Aorta (tissue), 5 donors: ENCODE measurements at places on chromosomes 3 and 15. TPM values are rescaled to one million over a fixed set of nuclear protein-coding genes. Genes with fewer than 3 reads are reported as not detected.
A peak's percentile ranks its signal among the peaks of the same experiment; 100 is the strongest.

DNA sequence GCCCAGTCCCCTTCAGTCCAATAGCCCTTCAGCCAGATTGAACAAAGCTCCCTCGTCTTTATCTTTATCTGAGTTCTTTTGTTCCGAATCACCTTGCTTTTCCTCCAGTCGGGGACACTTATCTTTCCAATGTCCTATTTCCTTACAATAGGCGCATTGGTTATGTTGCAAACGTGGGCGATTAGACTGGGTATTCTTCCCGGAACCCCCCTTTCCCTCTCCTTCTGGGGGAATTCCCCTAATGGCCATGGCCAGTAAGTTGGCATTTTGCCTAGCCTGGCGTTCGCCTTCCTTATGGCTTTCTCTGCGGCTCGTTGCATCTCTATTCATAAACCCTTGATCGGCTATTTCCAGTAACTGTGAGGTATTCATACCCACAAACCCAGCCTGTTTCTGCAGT, 82.2 kb upstream of the VEPH1 start:
- no peak overlapping the region for H3K27ac ChIP-seq
- H3K4me1 ChIP-seq, result no peaks in the 10 kb centered on the region

DNA sequence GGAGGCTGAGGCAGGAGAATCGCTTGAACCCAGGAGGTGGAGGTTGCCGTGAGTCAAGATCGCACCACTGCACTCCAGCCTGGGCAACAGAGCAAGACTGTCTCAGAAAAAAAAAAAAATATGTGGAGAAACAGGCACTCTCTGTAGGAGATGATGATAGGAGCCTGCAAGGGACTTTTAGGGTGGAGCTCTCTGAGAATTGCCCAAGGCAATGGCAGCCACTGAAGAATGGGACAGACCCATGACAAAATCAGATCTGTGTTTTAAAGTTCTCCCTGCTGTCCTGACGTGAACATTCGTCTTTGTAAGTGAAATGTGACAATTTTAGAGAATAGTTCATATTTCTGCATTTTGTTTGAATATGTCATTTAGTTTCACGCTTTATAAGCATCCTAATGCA, 50.2 kb downstream of the SOX2 start:
- no peak for DNase-seq
- H3K27ac ChIP-seq, result no peak overlapping the region
- no peak overlapping the region for H3K4me3 ChIP-seq
- H3K4me1 ChIP-seq, result no peaks in the 10 kb centered on the region

GRCh38 chr3:110184536-110184935, 847.2 kb upstream of the DPPA4 start:
- DNase-seq, result no peak
- no peaks in the 10 kb centered on the region for H3K36me3 ChIP-seq
- no peaks in the 10 kb centered on the region for H3K27me3 ChIP-seq

GRCh38 chr3:194782698-194783404, 97.2 kb downstream of the FAM43A start:
- H3K4me1 ChIP-seq, result no peaks in the 10 kb centered on the region
- H3K36me3 ChIP-seq, result no peaks in the 10 kb centered on the region
- no peak overlapping the region for H3K27ac ChIP-seq
- no peaks in the 10 kb centered on the region for H3K27me3 ChIP-seq
- DNase-seq, result no peak

DNA sequence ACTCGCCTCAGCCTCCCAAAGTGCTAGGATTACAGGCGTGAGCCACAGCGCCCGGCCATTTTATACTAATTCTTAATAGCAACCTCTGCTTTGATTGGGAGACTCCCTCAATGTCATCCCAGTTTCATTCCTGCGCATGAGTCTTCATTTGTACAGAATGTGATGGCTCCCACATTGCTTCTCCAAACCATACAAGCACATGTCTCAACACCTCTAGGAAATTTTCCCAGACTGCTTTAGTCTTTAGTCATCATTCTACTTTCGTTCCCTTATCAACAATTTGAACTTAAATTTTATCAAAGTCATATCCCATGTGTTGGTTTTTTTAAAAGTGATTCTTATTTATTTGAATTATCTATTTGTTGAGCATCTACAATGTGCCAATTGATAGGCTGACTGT, 58.1 kb downstream of the SNX4 start:
- H3K27me3 ChIP-seq, result no peaks in the 10 kb centered on the region
- no peak overlapping the region for H3K27ac ChIP-seq
- H3K4me1 ChIP-seq, result no peaks in the 10 kb centered on the region
- no peak overlapping the region for H3K4me3 ChIP-seq
- peaks cover 4% of the 10 kb centered on the region for H3K36me3 ChIP-seq

GRCh38 chr15:29208352-29208751, 61.3 kb downstream of the NSMCE3 start:
- no peak overlapping the region for H3K4me3 ChIP-seq
- H3K4me1 ChIP-seq, result no peaks in the 10 kb centered on the region
- no peak overlapping the region for H3K27ac ChIP-seq
- no peaks in the 10 kb centered on the region for H3K27me3 ChIP-seq
- DNase-seq, result no peak

- H3K36me3 ChIP-seq, result no peaks in the 10 kb centered on the region
- H3K4me3 ChIP-seq, result no peak overlapping the region
- DNase-seq, result no peak
Observed at GRCh38 chr3:10941972-10942371, 50.6 kb upstream of the SLC6A1 start.

GRCh38 chr3:133376810-133377209, 23.0 kb upstream of the BFSP2 start:
- no peak overlapping the region for H3K27ac ChIP-seq
- no peaks in the 10 kb centered on the region for H3K36me3 ChIP-seq
- H3K4me1 ChIP-seq, result no peaks in the 10 kb centered on the region
- DNase-seq, result no peak
- H3K4me3 ChIP-seq, result no peak overlapping the region
- no peaks in the 10 kb centered on the region for H3K27me3 ChIP-seq

- peaks cover 17% of the 10 kb centered on the region for H3K4me1 ChIP-seq
- no peak for DNase-seq
- H3K27ac ChIP-seq, result peak overlapping the region; percentile 97
- no peak overlapping the region for H3K4me3 ChIP-seq
- no peaks in the 10 kb centered on the region for H3K27me3 ChIP-seq
Observed at GRCh38 chr3:34263101-34263621, 464.7 kb downstream of the PDCD6IP start.

DNA sequence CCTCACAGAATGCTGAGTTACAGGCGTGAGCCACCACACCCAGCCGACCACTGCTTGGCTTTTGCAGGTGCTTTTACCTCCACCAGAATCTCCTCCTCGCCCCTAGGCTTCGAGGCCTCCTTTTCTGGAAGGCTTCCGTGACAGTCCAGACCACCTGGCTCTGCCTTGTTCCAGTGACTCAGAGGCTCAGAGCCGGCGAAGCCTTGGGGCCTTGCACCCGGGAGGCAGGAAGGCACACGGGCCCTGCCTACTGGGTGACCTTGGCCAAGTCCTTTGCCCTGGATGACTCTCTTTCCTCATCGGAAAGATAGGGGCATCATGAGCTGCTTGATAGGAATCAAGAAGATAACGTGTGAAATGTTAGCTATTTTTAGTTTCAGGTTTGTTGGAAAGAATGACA, 31.3 kb upstream of the FURIN start:
- no peaks in the 10 kb centered on the region for H3K36me3 ChIP-seq
- no peak for DNase-seq
- H3K4me3 ChIP-seq, result no peak overlapping the region
- H3K4me1 ChIP-seq, result no peaks in the 10 kb centered on the region

DNA sequence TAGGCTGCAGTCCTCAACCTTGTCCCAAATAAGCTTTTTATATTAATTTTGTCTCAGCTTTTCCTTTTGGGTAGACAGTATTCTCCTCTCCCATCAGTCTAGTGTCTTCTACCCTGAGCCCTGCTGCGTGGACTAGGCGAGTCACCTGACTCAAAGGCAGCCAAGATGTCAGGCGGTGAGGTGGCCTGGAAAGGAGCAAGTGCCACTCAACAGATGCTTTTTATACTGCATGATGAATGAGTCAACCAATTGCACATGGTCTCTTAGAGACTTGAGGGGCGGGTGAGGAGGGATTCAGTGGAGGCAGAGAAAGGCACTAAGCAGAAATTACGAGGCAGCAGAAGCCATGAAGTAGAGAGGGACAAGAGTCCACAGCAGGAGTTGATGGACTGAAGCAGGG, 95.9 kb downstream of the FRMD4B start:
- H3K36me3 ChIP-seq, result no peaks in the 10 kb centered on the region
- H3K27ac ChIP-seq, result no peak overlapping the region
- no peaks in the 10 kb centered on the region for H3K4me1 ChIP-seq
- no peak overlapping the region for H3K4me3 ChIP-seq
- no peak for DNase-seq

DNA sequence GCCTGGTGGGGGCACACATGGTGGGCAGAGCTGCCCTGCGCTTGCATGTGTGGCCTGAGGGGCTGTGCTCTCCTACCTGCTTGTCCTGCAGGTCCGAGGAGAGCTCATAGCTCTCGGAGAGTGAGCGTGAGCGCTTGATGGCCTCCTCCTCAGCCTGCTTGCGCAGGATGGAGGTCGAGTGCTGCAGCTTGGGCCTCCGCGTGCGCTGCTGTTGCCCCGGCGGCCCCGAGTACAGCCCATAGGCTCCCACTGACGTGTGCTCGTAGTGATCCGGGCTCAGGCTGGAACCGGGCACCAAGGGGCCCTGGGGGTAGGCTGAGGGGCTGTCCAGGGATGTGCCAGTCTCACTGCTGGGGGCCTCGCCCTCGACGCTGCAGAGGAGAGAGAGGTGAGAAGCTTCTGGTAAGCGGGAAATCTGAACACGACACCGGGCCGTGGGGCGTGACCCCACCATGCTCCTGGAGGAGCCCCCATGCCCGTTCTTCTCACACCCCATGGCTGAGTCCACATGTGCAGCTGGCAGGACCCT, 100.2 kb upstream of the RPL32 start:
- no peaks in the 10 kb centered on the region for H3K4me1 ChIP-seq
- H3K27me3 ChIP-seq, result no peaks in the 10 kb centered on the region
- DNase-seq, result no peak
- H3K36me3 ChIP-seq, result no peaks in the 10 kb centered on the region
- H3K27ac ChIP-seq, result no peak overlapping the region
- no peak overlapping the region for H3K4me3 ChIP-seq

DNA sequence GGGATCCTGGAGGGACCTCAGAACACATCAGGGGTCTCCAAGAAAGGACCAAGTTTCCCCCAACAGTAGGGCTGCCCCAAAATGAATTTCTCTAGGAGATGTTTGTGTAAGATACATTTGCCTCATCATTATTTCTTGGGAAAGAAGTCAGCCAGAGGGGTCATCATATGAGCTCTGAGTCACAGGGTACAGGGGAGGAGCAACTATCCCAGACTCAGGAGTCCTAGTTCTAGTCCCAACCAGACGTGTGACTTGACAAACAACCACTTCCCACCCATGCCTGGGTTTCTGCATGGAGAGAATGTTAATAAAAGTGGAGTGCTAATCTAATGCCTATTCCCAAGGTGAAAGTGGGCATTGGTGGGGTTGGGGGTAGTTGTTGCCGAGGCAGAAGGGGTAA, 144.1 kb downstream of the ALDH1A2 start:
- no peak for DNase-seq
- no peaks in the 10 kb centered on the region for H3K27me3 ChIP-seq
- no peaks in the 10 kb centered on the region for H3K4me1 ChIP-seq
- H3K27ac ChIP-seq, result no peak overlapping the region
- no peaks in the 10 kb centered on the region for H3K36me3 ChIP-seq
- H3K4me3 ChIP-seq, result no peak overlapping the region

ARID3B gene
- 10.9 TPM for total RNA-seq

DNA sequence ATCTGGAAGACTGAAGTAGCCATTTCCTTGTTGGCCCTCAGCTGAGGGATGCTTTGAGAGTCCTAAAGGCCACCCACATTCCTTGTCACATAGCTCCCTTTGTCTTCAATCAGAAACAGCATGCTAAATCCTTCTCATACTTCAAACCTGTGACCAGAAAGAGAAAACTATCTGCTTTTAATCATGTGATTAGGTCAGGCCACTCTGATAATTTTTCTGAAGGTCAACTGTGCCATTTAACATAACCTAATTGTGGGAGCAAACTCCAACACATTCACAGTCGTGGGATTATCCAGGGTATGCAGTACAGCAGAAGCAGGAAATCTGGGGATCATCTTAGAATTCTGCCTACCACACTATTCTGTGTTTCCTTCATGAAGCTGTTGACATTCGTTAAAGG, 223.9 kb upstream of the NR2E3 start:
- H3K36me3 ChIP-seq, result no peaks in the 10 kb centered on the region
- H3K27me3 ChIP-seq, result no peaks in the 10 kb centered on the region
- no peaks in the 10 kb centered on the region for H3K4me1 ChIP-seq
- no peak overlapping the region for H3K4me3 ChIP-seq
- no peak overlapping the region for H3K27ac ChIP-seq

ACKR4 gene
- total RNA-seq, result 15.5 TPM

- H3K27ac ChIP-seq, result no peak overlapping the region
- H3K27me3 ChIP-seq, result no peaks in the 10 kb centered on the region
- no peak for DNase-seq
- H3K4me1 ChIP-seq, result peaks cover 7% of the 10 kb centered on the region
- no peaks in the 10 kb centered on the region for H3K36me3 ChIP-seq
Observed at GRCh38 chr15:92662762-92663161, 7.2 kb upstream of the FAM174B start.

- H3K36me3 ChIP-seq, result no peaks in the 10 kb centered on the region
- no peaks in the 10 kb centered on the region for H3K4me1 ChIP-seq
Observed at GRCh38 chr3:150080058-150080730, 109.5 kb upstream of the PFN2 start.
